Activated gamma-delta T cell treated with Interleukin-2 at 50 U/mL for 16 hours (primary cell): ENCODE measurements at places on chromosomes 12 and 14.

DNA sequence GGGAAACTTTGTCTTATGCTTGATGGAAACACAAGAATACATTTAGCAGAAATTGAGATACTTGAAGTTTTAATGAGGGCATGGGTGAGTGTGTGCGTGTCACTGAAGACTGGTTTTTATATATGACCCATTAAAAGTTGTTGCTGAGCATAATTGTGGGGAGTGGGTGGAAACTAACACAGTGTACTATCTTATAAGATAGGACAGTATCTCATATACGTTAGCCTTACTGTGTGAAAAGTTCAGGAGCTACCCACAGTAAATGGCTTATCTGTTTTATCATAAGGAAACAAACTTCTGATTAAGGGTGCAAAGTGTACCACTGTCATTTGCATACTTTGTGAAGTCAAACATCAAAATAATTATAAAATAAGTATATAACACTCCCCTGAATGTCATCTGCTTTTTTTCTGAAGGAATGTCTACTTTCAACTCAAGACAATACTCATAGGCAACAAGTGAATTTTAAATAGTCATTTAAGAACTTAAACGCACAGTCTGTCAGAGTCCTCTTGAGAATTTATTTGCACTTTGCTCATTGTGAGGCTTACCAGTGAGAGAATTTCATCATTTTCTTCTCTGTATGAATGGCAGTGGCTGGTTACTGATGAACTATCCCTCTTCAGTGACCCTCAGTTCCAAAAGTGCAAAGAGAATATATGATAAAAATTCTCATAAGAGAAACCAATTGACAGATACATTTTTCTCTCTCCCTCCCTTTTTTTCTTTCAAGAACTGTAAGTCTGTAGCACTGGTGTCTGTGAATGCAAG is 4.2 kb downstream of the PDE3A start:
- no peak for DNase-seq

DNA sequence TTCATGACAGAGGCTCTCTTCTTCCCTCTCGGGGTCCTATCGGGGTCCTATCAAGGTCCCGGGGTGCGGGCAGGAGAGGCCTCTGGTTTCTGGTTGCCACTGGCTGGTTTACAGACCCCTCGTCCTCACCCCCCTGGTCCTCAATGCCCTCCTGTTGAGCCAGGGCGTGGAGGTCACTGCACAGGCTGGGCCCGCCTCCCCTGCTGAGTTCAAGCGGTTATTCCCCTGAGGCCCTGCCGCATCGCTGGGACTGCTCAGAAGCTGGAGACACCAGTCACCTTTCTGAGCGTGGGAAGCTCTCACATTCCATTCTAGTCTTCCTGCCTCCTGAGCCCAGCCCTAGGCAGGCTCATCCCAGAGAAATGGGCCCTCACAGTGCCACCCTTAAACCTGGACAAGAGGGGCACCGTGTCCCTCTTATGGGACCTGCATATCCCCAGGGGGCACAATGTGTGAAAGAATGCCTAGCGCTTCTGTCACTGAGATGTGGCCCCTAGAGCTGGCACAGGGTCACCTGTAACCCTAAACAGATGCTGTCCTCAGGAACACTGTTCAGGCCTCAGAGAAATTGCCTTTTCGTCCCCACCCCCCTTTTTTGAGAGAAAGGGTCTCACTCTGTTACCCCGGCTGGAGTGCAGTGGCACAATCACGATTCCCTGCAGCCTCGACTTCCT is 177.7 kb upstream of the RGS6 start:
- no peak for DNase-seq

DNA sequence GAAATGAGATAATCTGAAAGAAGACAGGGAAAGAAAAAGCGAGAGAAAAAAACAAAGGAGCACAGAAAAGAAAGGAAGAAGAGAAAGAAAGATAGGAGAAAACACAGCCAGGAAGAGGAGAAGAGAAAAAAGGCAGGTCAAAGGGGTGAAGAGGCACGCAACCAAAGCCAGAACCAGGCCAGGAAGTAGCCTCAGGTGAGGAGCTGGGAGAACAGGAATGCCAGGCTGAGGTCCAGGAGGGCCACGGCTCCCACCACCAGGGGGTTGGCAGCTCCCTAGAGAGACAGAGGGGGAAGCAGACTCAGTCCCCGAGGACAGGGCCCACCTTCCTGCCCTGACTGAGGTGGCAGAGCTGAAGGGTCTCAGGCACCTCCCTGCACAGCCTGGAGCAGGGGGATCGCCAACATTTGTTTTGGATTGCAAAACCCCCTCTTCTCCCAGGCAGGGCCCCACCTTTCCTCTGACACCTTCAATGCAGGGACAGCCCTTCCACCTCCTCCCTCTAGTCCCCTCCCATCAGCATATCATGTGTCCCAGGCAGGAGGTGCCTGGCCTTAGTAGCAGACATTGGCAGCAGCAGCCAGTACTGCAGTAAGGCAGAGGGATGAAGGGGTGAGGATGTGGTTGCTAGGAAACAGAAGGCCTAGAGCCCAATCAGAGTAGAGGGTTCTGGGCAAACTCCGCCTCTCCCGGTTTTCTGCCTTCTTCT is 2.0 kb upstream of the AP1G2 start:
- DNase-seq: no peak

DNA sequence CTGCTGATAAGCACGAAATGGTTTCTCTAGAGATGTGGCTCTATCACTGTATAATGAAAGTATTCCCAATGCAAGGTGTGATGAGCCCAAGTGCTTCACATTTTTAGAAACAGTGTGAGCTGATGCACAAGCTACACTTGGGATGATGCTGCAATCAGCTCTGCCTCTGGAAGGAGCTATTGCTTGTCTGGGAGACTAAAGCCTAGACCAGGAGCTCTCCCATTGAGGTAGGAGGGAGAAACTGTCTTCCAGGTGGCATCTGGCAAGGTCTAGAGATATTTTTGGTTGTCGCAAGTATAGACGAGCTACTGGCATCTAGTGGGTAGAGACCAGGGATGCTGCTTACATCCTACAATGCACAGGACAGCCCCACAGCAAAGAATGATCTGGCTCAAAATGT is 42.0 kb downstream of the HECTD4 start:
- no peak for DNase-seq

DNA sequence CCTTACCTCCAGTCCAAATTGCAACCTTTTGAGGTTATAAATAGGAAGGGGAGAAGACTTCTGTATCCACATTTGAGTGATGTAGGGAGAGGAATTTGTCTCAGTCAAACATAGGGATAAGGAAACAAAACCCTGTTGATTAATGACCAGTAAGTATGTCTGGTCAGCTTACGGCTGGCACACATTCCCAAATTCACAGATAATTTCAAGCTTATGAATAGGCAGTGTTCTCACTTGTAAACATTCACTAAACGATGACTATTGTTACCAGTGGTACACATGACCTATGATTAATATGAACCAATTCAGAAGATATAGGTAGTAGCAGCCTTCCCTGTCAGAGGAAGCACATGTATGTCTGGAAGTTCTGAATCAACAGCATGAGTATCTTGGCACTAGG is 33.0 kb upstream of the SLC5A8 start:
- no peak for DNase-seq

- DNase-seq: no peak
Observed at GRCh38 chr14:51546099-51546498, 105.6 kb upstream of the FRMD6 start.
